Aorta (tissue), 5 donors: ENCODE measurements at places on chromosomes 2 and 18. TPM values are rescaled to one million over a fixed set of nuclear protein-coding genes. Genes with fewer than 3 reads are reported as not detected.

DNA sequence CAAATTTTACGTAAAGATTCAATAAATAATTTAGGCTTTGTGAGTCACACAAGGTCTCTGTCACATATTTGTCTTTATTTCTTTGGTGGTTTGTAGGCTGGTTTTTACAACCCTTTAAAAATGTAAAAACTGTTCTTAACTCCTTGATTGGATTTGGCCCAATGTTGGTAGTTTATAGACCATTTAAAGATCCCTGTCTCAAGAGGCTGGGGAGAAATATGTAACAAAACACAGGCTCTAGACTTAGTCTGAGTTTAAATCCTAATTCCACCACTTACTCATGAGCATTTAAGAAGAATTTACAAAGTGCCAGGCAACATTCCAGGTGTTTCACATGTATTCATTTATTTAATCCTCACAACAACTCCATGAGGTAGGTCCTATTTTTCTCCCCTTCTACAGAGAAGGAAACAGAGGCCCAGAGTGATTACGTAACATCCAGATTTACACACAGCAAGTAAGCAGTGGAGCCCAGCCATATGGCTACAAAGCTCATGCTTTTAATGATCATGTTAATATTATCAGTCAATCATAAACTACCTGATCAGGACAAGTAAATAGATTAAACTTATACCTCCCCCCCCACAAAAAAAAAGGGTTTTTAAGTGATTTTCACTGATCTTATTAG lies 416.6 kb upstream of the ACVR2A start:
- DNase-seq: no peak

Gene PARD6G
- total RNA-seq: 4.1 TPM

- no peak for DNase-seq
These were observed 15.4 kb upstream of the NDUFV2 start for GRCh38 chr18:9087144-9087543.

Gene CCDC141
- total RNA-seq: 28.3 TPM

DNA sequence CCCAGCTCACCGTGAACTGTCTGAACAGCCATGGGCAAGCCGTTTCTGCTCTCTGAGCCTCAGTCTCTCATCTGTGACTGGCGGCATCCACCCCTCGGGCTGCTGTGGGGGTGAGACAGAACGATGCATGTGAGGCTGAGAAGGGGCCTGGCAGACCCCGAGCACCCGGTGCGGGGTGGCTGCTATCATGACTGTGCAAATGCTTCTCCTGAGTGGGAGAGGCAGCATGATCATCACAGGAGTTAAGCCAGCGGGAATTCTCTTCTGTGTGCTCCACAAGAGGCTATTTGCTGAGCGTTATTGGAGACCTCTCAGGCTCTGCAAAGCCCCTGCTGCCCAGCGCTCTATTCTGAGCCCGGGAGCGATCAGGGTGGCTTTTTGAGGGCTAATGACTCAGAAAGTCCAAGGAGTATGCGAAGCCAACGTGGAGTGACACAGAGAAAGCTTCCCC lies 45.8 kb upstream of the ID2 start:
- DNase-seq: no peak

DNA sequence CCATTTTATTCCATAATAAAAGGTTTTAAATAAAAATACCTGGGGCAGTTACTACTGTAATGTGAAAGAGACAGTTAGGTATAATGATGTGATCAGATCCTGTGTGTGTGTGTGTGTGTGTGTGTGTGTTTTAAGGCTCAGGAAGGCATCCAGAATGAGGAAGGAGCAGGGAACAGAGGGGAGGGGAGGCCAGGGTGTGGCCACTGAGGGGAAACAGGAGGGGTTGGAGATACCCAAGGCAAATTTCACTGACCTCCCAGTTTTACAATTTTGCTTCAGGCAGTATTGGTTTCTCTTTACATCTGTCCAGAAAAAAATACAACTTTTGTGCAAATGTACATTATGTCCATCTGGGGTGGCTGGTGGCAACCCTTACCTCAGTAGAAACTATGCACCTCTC lies 163.5 kb upstream of the FBXO11 start:
- DNase-seq: no peak

- DNase-seq: no peak
These were observed 4.3 kb downstream of the AGPS start for GRCh38 chr2:177396703-177397460.

Gene MPP4
- total RNA-seq: 0.30 TPM

DNA sequence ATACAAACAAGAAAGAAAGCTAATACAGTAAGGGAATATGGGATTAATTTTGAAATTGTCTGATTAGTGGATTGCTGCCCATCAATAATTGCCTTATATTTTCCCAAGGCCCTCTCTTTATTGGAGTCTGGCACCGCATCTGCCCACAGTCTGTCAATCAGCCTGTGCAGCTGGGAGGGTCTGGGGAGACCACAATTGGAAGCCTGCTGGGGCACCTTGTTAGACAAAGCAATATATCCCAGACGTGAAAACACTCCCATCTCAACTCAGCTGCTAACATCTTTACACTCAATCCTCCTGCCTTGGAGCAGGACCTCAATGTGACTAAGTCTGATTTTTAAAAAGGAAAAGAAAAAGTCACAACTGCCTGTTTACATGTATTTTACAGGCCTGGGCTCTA lies 258.6 kb downstream of the SRBD1 start:
- DNase-seq: no peak

- no peak for DNase-seq
These were observed 180.9 kb upstream of the GALNT5 start for GRCh38 chr2:157076526-157077161.

DNA sequence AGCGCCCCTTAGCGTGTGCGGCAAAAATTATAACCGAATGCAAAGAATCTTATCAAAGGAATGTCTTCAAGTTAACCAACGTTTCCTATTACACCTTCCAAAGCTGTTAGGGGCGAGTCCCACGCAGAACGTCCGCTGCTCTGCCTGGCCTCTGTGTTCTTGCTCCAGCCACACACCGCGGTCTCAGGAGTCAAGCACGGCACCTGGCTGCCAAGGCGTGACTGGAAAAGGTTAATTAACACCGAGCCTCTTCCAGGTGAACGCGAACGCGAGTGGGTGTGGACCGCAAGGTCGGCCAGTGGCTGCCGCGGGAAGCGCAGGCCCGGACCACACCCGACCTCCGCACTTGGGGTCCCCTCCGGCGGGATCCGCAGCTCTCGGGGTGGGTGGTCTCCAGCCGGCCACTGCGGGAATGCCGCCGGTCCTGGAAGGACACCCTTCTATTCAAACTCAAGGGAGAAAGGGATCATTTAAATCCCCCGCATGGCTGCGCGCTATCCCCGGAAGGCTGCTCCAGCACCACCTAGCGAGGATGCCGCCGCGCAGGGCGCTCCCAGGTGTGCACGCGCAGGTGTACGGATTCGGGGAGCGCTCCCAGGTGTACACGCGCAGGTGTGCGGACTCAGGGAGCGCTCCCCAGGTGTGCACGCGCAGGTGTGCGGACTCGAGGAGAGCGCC lies 830 bp downstream of the CYB5A start:
- DNase-seq: no peak

GRCh38 chr18:45664824-45665763 lies 49.8 kb downstream of the SLC14A2 start:
- DNase-seq: no peak

DNA sequence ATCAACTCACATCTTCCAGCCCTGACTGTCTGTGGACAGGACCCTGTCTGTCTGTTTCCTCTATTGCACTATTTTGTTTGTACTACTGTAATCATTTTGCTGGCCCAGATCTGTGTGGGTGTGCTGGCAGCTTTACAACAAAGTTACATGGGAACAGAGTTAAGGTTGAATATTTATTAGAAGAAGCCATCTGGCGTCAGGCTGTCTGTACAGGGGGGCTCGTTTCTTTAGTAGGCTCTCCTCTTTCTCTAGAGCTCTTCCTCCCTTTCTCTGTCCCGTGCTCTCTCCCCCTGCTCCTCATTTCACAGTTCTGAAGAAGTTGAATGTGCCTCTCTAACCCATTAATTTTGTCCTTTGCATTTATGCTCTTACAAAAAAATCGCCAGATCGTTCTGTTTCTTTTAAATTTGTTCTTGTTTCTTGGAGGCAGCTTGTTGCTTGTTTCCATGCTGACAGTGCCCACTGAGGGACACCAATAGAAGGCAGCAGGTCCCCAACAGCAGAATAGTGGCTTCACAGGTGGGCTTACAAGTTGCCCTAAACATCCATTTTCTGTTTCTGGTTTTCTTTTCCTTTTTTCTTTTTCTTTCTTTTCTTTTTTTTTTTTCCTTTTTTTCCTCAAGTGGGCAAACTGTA lies 315.2 kb upstream of the ZEB2 start:
- DNase-seq: no peak

Gene SERPINB13
- not detected for total RNA-seq

Gene PRSS56
- not detected for total RNA-seq

Gene ARHGAP28
- 8.6 TPM for total RNA-seq

Gene GPBAR1
- 1.6 TPM for total RNA-seq

DNA sequence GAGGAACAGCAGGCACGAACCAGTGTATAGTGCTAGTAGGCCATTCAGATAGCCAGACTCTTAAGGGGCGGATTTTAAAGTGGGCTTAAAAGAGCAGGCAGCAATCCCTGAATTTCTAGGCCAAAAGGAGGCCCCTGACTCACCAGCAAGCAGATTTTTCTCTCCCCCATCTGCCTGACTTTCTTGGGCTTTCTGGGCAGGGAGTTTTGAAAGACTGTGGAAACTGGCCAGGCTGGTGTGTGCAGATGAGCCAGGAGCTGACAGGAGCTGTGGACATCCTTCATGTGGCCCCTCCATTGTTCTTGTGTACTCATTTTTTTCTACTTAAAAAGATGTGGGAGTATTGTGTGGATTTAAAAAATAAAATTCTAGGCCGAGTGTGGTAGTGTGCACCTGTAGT lies 59.0 kb downstream of the GLI2 start:
- no peak for DNase-seq

DNA sequence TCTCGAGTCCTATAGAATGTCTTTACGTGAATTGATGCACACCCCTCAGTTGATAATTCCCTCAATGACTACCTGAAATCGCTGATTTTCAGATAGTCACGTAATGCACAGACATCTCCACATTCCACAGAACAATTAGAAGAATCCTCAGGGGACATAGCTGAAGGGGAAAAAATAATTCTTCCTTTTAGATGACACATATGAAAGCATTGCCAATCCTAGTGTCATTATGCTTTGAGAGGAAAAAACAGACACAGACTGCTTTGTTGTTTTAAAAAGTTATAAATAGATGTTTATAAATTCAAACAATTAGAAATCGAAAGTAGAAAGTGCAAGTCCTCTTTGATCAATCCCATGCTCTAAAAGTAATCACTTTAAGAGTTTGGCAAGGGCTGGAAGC lies 100.6 kb upstream of the FN1 start:
- DNase-seq: no peak

- no peak for DNase-seq
These were observed 144.8 kb upstream of the IL1R2 start for GRCh38 chr2:101846973-101847372.

- DNase-seq: peak; percentile 88
These were observed 925 bp downstream of the SOS1 start for GRCh38 chr2:39119732-39120520.

GRCh38 chr18:40215979-40216378 lies 1739.1 kb upstream of the PIK3C3 start:
- no peak for DNase-seq

GRCh38 chr2:33091541-33092123 lies 144.9 kb downstream of the LTBP1 start:
- DNase-seq: no peak

Gene DOK1
- total RNA-seq: 19.6 TPM

Gene STPG4
- 0.75 TPM for total RNA-seq

Gene CYP27C1
- 0.42 TPM for total RNA-seq

Gene TRIB2
- total RNA-seq: 63.4 TPM
